Activated CD4-positive, alpha-beta memory T cell treated with anti-CD3 and anti-CD28 coated beads, Interleukin-2, amount 10 ng/mL, durations not matched to agents 7 days and 5 days (primary cell): ENCODE measurements at places on chromosomes 6 and 20. TPM values are rescaled to one million over a fixed set of nuclear protein-coding genes. Genes with fewer than 3 reads are reported as not detected.
A peak's percentile ranks its signal among the peaks of the same experiment; 100 is the strongest.

LGSN gene
- total RNA-seq, result 0.15 TPM

IL17F gene
- total RNA-seq, result 13.3 TPM

OTOR gene
- total RNA-seq, result not detected

- no peaks in the 10 kb centered on the region for H3K36me3 ChIP-seq
- H3K4me3 ChIP-seq, result no peak overlapping the region
- peaks cover 20% of the 10 kb centered on the region for H3K4me1 ChIP-seq
- H3K27me3 ChIP-seq, result no peaks in the 10 kb centered on the region
- H3K27ac ChIP-seq, result no peak overlapping the region
These were observed 255.3 kb downstream of the CD83 start for GRCh38 chr6:14372734-14373489.

LIN28B gene
- total RNA-seq, result not detected

BPIFA1 gene
- not detected for total RNA-seq

- H3K27me3 ChIP-seq, result no peaks in the 10 kb centered on the region
- DNase-seq, result no peak
- no peak overlapping the region for H3K27ac ChIP-seq
- H3K4me1 ChIP-seq, result no peaks in the 10 kb centered on the region
These were observed 167.1 kb upstream of the FUT9 start for GRCh38 chr6:95848717-95849116.

DNA sequence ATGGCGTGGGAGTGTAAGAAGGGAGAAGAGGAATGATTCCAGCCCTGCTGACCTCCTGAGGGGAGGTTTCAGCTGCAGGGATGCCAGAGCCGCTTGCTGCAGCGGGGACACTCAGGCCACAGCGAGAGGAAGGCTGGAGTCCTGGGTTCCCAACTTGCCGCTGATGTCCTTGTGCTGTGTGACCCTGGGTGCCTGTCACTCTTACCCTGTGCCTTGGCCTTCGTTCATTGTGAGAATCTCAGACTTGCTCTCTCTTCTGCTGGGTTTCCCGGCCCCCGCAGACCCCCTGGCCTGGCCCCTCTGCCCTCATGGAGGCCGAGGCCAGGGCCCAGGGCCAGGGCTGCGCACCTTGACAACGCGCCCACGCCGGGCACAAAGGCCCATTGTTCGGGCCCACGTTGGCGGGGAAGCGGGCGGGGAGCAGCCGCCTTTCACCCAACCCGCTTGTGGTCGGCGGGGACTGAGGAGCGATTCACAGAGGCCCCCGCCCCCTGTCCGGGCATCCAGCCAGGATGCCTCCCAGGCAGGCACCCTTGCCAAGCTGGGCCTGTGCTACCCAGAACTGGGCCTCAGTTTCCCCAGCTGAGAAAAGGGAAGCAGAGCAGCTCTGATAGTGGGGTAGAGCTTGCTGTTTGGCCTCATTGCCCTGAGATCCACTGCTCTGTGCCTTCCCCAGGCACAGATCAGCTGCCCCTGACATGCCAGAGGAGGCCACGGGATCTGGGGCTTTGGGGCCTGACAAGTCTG lies 52.4 kb downstream of the CEBPB start:
- no peak overlapping the region for H3K4me3 ChIP-seq
- no peaks in the 10 kb centered on the region for H3K36me3 ChIP-seq
- peaks cover 4% of the 10 kb centered on the region for H3K4me1 ChIP-seq
- H3K27me3 ChIP-seq, result peaks cover 14% of the 10 kb centered on the region
- no peak for DNase-seq
- H3K27ac ChIP-seq, result no peak overlapping the region

OPRM1 gene
- total RNA-seq, result not detected

- H3K36me3 ChIP-seq, result no peaks in the 10 kb centered on the region
- H3K27ac ChIP-seq, result no peak overlapping the region
- no peak overlapping the region for H3K4me3 ChIP-seq
- no peaks in the 10 kb centered on the region for H3K4me1 ChIP-seq
- DNase-seq, result no peak
- H3K27me3 ChIP-seq, result no peaks in the 10 kb centered on the region
These were observed 232.7 kb upstream of the MOCS1 start for GRCh38 chr6:40166963-40167362.

SFT2D1 gene
- 72.0 TPM for total RNA-seq

- H3K27me3 ChIP-seq, result no peaks in the 10 kb centered on the region
- H3K4me3 ChIP-seq, result no peak overlapping the region
- H3K36me3 ChIP-seq, result peaks cover 13% of the 10 kb centered on the region
- DNase-seq, result no peak
- H3K27ac ChIP-seq, result no peak overlapping the region
- no peaks in the 10 kb centered on the region for H3K4me1 ChIP-seq
These were observed 56.6 kb downstream of the SNX14 start for GRCh38 chr6:85537055-85537494.

DNA sequence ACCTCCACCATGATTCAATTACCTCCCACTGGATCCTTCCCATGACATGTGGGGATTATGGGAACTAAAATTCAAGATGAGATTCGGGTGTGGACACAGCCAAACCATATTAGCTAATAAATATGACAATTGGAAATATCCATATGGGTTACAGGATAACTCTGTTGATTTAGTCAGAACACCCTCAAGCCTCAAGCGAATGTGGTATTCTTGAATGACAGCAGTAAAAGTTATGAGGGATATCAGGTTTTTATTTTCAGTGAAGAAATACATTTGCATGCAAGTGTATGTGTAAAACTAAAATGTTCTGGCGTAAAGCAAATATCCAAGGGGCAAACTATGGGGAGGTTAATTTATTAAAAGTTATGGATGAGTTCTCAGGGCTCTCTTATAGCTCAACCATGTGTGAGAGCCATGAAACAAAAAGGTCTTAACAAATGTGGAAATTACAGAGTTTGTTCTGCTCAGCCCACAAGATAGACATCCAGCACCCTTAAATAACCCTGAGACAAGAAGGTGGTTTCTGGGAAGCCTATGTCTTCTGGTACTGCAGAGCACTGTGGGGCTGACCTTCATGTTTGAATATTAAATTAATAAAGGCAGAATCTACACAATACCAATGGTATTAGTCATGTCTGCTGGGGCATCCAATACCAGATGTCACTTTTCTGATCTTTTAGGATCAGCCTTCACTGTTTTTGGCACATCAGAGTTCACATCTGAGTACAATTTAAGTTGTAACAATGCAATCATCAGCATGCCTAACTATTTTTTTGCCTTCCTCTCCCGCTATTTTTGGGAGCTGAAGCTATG lies 370.5 kb upstream of the RSPO3 start:
- H3K4me3 ChIP-seq, result no peak overlapping the region
- H3K27ac ChIP-seq, result no peak overlapping the region
- no peaks in the 10 kb centered on the region for H3K36me3 ChIP-seq
- no peak for DNase-seq
- H3K4me1 ChIP-seq, result no peaks in the 10 kb centered on the region

DNA sequence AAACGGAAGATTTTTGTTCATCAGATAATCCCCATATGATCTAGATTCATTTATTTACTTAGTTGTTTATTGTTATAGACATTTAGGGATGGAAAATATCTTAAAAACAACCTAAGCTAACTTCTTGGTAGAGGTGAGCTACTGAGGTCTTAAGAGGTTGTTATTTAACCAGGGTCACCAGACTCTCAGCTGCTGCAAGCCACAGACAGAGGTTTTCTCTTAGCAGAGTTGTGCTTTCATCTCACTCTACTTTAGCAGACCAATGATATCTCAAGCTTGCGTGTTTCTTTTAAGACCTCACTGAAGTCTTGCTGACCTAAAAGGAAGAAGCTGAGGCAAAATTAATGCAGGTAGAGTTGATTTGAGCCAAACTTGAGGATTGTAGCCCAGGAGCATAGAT lies 43.6 kb downstream of the NCOA7 start:
- H3K36me3 ChIP-seq, result peaks cover 15% of the 10 kb centered on the region
- no peak overlapping the region for H3K4me3 ChIP-seq
- H3K27ac ChIP-seq, result peak overlapping the region; percentile 11
- H3K4me1 ChIP-seq, result peaks cover 53% of the 10 kb centered on the region
- no peak for DNase-seq

DNA sequence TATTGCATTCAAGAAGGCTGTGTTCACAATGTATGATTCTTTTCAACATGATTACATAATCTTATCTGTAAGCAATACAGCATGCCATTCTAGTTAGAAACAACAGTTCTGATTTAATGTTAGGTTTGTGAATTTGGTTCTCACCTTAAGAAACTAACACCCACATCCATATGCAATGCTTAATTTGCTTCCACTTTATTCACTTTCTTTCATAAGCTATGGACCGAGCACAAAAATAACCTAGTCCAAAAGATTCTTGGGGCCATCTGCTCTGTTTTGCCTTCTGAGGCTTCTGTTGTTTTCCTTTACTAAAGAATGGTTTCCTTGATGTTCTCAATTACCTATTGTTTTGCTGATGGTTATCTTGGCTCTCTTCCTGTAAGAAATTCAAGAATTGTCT lies 258.2 kb downstream of the EYS start:
- no peaks in the 10 kb centered on the region for H3K27me3 ChIP-seq
- H3K4me1 ChIP-seq, result no peaks in the 10 kb centered on the region
- H3K36me3 ChIP-seq, result no peaks in the 10 kb centered on the region

- H3K4me1 ChIP-seq, result no peaks in the 10 kb centered on the region
- H3K27me3 ChIP-seq, result peaks cover 4% of the 10 kb centered on the region
- H3K27ac ChIP-seq, result no peak overlapping the region
These were observed 13.1 kb downstream of the GABRR1 start for GRCh38 chr6:89204096-89204495.

ARMC12 gene
- 1.3 TPM for total RNA-seq

DNA sequence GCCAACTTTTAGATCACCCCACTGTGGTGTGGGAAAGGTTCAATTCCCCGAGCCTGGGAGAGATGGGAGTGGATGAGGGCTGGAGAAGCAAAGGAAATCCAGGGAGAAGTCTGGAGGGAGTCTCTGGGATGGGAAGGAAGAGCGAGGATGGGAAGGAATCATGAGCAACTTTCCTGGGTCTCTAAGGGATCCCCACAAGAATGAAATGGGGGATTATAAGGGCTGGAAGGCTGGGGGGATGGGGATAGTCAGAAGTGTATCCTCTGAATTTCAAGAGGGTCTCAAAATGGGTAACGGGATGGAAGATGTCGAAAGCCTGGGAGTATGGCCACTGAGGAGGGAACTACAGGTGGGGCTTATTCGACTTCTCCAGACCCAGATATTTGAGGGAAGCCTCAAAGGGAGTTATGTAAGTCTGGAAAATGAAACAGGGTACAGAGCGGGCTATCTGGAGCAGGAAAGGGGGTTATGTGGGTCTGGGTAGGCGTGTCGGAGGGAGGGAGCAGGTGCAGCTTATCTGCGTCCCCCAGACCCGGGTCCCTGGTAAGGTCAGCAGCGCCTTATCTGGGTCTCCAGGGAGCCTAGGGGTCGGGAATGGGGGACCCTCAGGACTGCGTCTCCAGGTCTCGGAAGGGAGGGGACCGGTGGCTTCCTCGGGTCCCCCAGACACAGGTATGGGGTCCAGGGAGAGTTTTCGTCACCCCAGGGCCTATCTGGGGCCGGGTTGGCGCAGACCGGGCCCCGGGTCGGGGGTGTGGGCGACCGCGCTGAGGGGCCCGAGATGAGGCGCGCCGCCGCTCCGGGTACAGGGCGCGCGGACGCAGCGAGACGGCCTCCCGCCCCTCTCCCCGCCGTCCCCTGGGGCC lies 550 bp downstream of the PLAGL2 start:
- DNase-seq, result peak; percentile 26
- H3K27me3 ChIP-seq, result no peaks in the 10 kb centered on the region
- peak overlapping the region; percentile 91 for H3K4me3 ChIP-seq
- peaks cover 45% of the 10 kb centered on the region for H3K36me3 ChIP-seq
